Osteocyte (in vitro differentiated cells): ENCODE measurements at places on chromosomes 7 and 10. TPM values are rescaled to one million over a fixed set of nuclear protein-coding genes. Genes with fewer than 3 reads are reported as not detected.

GRCh38 chr7:23043441-23043840 is 29.5 kb upstream of the HYCC1 start:
- no peak overlapping the region for H3K4me3 ChIP-seq
- no peaks in the 10 kb centered on the region for H3K36me3 ChIP-seq
- H3K27me3 ChIP-seq: no peaks in the 10 kb centered on the region
- no peak overlapping the region for H3K27ac ChIP-seq

- peaks cover 25% of the 10 kb centered on the region for H3K4me1 ChIP-seq
- no peaks in the 10 kb centered on the region for H3K27me3 ChIP-seq
- H3K27ac ChIP-seq: no peak overlapping the region
These were observed 90.3 kb downstream of the FAM107B start for GRCh38 chr10:14684354-14684753.

GRCh38 chr10:22427101-22427500 is 81.8 kb downstream of the SPAG6 start:
- H3K27me3 ChIP-seq: no peaks in the 10 kb centered on the region
- no peak overlapping the region for H3K4me3 ChIP-seq
- H3K4me1 ChIP-seq: peaks cover 34% of the 10 kb centered on the region
- DNase-seq: no peak
- no peak overlapping the region for H3K27ac ChIP-seq

- H3K27ac ChIP-seq: no peak overlapping the region
- no peaks in the 10 kb centered on the region for H3K36me3 ChIP-seq
- no peak for DNase-seq
- H3K27me3 ChIP-seq: peaks cover 61% of the 10 kb centered on the region
- H3K4me1 ChIP-seq: peaks cover 12% of the 10 kb centered on the region
These were observed 3.5 kb downstream of the COBL start for GRCh38 chr7:51312951-51313737.

DNA sequence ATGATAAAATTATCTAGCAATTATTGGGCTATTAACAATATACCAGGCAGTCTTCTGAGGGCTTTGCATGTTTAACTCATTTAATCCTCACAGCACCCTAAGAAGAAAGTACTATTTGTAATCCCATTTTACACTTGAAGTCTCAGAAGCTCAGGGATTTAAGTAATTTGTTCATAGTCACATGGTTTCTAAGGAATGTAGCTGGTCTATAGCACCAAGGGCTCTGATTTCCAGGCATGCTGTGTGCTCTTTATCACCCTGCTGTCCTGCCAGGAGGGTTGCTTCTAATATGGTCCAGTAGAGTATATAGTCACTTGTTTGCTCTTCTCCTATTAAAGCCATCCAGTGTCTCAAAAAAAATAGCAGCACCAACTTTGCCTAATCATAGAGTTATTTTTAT is 417.2 kb downstream of the PLXDC2 start:
- H3K27ac ChIP-seq: no peak overlapping the region
- no peak for DNase-seq
- peaks cover 4% of the 10 kb centered on the region for H3K36me3 ChIP-seq
- H3K4me1 ChIP-seq: no peaks in the 10 kb centered on the region

- H3K4me1 ChIP-seq: no peaks in the 10 kb centered on the region
- H3K36me3 ChIP-seq: no peaks in the 10 kb centered on the region
- no peak overlapping the region for H3K4me3 ChIP-seq
- H3K27me3 ChIP-seq: no peaks in the 10 kb centered on the region
These were observed 44.7 kb downstream of the MGMT start for GRCh38 chr10:129511758-129512157.

DNA sequence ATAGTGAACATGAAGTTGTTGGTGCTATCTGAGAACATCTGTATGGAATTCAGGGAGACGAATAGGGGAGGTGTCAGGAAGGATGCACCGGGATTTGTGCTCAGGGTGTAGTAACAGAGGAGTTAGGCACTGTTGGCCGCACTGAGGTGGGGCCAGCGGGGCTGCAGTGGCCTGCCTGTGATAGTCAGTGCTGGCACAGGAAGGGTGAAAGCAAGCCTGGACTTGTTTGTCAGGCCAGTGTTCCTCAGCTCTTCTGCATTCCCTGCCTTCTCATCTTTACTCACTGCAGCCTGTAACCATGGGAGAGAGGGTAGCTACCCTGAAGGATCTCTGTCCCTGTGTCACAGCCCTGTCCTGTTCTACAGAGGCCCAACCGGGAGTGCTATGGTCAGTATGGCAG is 81.3 kb downstream of the SH2D4B start:
- H3K27me3 ChIP-seq: peaks cover 3% of the 10 kb centered on the region
- H3K27ac ChIP-seq: no peak overlapping the region
- no peaks in the 10 kb centered on the region for H3K36me3 ChIP-seq
- no peaks in the 10 kb centered on the region for H3K4me1 ChIP-seq

The GSDME gene
- total RNA-seq: 10.2 and 11.9 TPM in 2 replicates
